NCI-H226 (cell line): ENCODE measurements at places on chromosomes 1 and 21.
A peak's percentile ranks its signal among the peaks of the same experiment; 100 is the strongest.

- DNase-seq = peak; percentile 3
These were observed 51.1 kb upstream of the ACADM start for GRCh38 chr1:75673399-75673798.

DNA sequence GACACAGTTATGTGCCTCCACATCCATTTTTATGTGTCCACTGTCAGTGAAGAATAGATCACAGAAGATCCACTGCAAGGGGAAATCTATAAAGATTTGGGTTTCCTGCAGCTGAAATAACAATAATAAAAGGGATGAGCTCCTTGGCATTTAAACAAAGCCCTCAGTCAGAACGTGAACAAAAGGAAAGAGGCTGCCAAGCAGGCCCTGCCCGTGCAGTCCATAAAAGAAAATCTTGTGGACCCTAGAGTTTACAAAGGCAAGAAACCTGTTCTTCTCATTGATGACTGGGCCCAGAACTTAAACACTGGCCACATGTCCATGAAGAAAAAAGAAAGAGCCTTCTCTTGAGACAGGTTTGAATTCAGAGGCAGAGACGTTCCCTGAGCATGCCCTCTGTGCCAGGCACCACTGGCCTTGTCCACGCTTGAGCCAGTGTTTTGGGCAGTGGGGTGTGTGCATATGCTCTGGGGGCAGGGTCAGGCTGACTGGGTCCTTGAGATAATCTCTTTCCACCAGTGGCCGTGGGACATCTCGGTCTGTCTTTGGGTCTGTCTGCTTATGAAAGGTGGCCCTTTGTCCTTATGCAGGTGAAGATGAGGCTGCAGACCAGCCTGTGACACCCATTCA, 142.7 kb downstream of the HIVEP3 start:
- no peak for DNase-seq

GRCh38 chr1:226308166-226308722, 720 bp downstream of the LIN9 start:
- DNase-seq = no peak

DNA sequence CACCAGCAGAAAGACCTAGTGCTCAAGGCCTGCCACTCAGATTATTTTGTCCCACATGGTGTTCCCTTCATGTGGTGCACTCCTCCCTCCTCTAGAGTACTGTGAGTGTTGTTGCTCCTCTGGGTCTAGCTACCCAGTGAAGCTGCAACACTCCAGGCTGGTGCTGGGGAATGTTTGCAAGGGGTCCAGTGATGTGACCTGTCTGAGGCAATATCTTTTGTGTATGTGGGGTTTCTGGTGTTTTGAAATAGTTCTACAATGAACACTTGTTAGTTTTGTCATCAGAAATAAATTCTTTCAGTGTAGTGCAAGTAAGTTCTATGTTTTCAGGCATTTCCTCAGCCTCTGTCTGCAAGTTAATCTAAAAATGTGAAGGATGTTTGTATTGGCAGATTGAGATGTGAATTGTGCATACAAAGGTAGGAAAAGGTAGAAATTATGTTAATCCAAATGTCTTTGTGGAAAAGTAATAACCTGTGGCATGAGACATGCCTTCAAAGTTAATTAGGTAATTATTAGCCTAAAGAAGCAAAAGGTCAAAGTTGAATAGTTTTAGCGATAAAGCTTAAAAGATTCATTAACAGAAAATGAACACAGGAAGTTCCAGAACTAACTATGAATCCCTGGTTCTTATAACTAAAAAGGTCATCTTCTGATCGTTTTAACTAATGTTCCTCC, 616.8 kb downstream of the LTN1 start:
- no peak for DNase-seq

GRCh38 chr1:213585959-213586586, 401.7 kb upstream of the PROX1 start:
- no peak for DNase-seq

DNA sequence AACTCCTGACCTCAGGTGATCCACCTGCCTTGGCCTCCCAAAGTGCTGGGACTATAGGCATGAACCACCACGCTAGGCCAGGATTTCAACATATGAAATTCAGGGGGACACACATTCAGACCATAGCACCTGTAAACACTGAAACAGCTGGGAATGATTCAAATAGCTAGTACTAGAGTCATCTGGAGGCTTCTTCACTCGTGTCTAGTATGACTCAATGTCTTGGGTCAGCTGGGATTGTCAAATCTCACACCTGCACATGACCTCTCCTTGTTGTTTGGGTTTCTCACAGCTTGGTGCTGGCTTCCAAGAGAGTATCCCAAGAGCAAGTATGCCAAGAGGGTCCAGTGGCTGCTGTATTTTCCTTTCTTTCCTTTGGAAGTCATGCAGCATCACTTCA, 75.1 kb downstream of the PGM1 start:
- DNase-seq = no peak

- no peak for DNase-seq
These were observed 26.1 kb upstream of the RGL1 start for GRCh38 chr1:183778568-183779433.
